ENCODE measurements at places on chromosomes 7 and 10.

GRCh38 chr10:5534880-5535856, 10.4 kb downstream of the CALML3 start:
- DNase-seq = no peak

DNA sequence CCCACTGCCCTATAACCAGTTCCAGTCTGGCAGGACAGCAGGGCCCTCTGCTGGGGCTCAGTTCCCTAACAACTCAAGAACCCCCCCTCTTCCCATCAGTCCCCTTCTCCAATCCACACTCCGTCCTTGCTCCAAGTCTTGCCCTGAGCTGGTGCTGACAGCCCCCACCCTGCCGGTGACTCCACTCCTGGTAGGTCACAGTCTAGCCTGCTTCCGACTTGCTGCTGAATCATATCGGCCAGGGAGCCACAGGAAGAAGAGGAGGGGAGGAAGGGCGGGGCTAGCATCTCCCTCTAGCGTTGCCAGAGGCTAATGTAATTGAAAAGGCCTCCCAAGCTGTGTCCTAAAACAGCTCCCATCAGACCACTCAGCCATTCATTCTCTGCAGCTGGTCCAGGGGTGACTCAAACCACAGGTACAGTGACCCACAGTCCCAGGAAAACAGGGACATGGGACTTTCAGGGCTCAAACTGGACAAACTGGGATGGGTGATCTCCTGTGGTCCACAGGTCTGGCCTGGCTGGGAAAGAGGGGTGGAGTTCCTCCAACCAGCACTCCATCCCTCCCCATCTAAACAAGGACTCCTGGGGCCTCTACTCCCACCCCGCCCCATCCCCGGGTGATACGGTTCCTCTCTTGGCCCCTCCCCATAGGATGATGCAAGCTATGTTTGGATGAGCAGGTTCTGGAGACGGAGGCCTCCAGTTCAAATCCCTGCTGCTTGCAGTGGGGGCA, 158.8 kb downstream of the SH3PXD2A start:
- DNase-seq = peak; percentile 63

DNA sequence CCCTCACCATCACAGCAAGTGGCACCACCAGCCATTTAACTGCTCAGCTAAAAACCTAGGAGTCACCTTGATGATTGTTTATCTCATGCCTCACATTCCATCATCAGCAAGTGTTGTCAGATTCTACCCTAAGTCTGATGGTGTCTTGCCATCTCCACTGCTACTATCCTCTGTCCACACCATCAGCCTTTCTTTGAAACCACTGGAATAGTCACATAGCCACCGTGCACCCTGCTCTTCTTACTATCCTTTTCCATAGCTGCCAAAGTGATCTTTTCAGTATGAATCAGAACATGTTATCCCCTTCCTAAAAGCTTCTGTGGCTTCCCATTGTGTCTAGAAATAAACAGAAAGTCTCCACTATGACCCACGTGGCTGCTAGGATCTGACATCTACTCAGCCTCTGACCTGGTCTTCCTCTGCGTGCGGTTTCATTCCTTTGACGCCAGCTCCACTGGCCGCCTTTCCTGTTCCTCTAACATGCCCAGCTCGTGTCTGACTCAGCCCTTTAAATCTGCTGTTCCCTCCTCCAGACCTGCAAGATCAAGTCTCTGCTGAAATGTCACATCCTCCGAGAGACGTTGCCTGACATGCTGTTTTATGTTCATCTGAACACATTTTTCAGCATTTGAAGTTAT, 16.5 kb upstream of the CHN2 start:
- no peak for DNase-seq

DNA sequence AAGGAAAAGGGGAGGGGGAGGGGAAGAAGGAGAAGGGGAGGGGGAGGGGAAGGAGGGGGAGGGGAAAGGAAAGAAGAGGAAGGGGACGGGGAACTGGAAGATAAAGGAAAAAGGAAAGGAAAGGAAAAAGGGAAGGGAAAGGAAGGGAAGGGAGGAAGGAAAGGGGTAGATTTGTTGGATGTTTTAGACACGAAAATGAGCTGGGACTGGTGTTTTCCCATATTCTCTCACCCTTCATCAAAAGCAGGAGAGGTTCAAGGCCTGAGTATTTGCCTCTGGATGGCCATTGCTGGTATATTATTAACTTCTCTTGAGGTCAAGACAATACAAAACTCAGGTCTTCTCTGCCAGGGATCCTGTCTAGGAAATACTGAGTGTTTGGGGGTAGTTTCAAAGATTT, 652.7 kb downstream of the ANKRD7 start:
- no peak for DNase-seq

DNA sequence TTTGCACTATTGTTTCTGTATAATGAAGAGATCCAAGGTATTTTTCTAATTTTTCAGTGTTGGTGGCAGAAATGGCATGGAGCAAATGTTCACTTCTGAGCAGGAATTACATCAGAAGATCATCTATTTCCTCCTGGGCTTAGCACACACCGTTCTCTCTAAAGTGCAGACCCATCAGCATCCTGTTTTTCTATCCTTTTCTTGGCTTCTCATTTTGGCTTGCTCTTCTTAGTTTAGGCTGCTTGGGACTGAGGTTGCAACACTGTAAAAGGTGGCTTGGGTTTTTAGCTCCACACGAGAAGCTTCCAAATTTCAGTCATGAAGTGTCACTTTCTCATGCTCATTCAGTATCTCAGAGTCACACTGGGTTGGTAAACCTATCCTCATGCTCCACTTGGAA, 79.9 kb upstream of the SMIM30 start:
- DNase-seq = no peak

DNA sequence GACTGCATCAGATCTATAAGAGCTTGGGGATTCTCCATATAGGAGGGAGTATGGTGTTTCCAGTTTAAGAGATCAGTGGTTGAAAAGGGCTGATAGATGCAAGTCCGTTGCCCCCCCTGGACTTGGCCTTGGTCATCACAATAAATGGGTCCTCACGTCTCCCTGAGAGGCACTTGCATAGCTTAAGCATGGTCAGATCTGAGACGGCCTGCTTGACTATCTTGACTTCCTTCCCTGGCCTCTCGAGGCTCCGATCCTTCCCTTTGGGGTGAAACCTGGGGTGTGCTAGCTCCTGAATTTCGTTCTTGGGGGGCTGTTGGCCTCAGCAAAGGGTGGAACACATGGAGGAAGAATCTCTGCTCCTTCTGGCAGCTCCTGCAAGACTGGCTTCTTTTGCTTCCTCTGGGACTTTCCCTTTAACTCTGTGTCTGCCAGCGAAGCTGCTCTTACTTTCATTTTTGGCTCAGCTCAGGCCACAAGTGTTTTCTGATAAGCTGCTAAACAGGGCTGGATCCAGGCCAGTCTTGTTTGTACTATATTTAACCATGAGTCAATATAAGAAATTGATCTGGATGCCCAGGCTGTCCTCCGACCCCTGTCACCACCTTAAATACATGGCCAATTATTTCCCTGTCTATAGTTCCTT, 11.2 kb upstream of the ZNF485 start:
- DNase-seq = no peak

- DNase-seq = no peak
These were observed 488 bp upstream of the CHCHD3 start for GRCh38 chr7:133082390-133082766.

DNA sequence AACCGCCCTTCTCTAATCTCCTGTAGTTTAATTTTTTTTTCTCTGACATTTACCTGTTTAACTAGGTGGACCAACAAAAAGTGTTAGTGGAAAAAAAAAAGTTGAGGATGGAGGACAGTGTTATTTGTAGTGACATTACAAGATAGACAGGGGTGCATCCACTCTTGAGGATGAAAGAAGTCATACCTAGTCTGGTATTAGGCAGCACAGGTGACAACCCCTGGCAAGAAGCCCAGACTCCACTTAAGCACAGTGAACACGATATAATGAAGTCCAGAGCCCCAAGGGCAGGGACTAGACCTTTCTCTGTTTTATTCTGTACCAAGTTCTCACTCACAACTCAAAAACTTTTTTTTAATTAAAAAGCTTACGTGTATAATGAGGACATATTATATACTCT, 268.4 kb downstream of the GPR37 start:
- no peak for DNase-seq

DNA sequence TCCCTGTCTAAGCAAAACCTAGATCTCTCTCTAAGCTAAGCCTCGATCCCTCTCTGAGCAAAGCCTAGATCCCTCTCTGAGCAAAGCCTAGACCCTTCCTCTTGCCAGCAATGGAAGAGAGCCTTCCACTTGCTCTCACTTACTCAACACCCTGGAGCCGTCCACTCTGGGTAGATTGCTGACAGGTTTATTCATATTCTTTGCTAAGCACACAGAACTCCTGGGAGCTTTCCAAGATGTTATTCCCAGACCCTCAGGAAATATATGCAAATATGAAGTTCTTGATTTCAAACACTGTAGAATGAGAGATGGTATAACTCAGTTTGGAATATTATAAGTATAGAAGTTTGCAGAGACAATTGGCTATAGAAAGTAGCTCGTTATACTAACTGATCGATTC, 503.8 kb upstream of the CELF2 start:
- no peak for DNase-seq

DNA sequence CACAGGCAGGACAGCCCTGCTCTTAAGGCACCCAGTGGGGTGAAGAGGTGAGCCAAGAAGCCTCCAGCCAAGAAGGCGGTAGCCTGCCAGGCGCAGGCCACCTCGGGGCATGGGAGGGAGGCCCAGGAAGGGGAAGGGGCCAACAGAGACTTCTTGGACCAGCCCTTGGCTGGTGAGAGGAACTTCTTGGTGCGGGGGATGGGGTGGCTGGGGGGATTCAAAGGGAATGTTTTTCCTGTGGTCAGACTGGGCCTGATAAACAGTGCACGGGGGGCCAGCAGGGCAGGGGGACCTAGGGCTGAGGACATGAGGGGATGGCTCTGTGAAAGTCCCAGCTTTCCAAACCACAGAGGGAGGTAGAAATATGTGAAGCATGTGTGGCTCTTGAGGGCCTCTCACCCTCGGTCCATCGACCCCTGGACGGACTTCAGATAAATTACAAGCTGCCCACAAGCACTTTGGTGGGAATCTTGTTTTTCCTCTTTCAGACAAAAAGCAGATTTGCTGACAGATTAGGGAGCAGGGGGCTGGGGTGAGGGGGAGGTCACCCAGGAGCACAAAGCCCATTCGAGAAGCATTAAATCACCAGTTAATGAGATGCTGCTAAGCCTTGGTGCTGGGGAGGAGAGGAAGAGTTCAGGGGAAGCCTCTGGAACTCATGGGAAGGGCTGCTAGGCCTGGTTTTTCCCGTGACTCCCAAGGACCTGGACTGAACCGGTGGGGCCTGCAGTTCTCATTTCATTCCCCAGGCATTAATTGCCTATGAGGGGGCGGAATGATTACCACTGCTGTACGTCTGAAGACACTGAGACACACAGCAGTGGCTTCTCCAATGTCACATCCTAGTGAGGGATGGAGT, 11.3 kb downstream of the CRYGN start:
- no peak for DNase-seq

DNA sequence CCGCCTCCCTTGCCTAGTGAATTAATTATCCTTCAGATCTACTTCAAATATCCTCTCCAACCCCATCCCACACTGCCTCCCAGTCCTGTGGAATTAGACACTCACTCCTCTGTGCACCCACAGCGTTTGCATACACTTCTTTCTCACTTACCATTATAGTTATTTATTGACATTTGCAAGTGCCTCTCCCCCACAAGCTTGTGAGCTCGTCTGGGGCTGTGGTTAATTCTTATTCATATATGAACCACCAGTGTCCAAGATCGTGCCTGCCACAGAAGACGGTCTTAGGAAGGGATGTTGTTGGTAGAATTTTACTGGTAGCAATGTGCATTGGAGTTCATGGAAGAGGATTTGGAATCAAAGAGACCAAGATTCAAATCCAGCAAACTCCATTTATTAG, 68.1 kb upstream of the AOAH start:
- no peak for DNase-seq

DNA sequence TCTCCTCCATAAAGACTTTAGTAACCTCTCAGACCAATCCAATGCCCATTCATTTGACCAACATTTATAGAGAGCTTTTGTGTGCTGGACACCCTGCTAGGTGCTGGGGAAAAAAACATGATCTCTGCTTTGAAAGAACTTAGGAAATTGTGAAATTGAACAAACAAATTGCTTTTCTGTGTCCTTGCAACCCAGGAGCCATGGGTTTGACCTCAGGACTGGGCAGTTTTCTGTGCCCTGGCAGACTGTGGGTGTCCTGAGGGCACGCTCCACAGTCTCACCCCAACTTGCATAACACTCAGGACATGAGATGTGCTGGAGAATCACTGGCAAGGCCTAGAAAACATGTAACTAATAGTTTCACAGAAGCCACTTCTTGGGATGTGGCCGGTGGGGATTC, 429.1 kb upstream of the ZMIZ1 start:
- DNase-seq = no peak

GRCh38 chr10:80284522-80284921, 4.9 kb downstream of the MAT1A start:
- DNase-seq = no peak

- DNase-seq = no peak
These were observed 8.6 kb downstream of the KCNH2 start for GRCh38 chr7:150969475-150969874.

- no peak for DNase-seq
These were observed 80.2 kb downstream of the KCND2 start for GRCh38 chr7:120353171-120353570.

- no peak for DNase-seq
These were observed 72.0 kb upstream of the HECW1 start for GRCh38 chr7:43040461-43040860.
